ENCODE measurements at places on chromosomes 1 and 21.

DNA sequence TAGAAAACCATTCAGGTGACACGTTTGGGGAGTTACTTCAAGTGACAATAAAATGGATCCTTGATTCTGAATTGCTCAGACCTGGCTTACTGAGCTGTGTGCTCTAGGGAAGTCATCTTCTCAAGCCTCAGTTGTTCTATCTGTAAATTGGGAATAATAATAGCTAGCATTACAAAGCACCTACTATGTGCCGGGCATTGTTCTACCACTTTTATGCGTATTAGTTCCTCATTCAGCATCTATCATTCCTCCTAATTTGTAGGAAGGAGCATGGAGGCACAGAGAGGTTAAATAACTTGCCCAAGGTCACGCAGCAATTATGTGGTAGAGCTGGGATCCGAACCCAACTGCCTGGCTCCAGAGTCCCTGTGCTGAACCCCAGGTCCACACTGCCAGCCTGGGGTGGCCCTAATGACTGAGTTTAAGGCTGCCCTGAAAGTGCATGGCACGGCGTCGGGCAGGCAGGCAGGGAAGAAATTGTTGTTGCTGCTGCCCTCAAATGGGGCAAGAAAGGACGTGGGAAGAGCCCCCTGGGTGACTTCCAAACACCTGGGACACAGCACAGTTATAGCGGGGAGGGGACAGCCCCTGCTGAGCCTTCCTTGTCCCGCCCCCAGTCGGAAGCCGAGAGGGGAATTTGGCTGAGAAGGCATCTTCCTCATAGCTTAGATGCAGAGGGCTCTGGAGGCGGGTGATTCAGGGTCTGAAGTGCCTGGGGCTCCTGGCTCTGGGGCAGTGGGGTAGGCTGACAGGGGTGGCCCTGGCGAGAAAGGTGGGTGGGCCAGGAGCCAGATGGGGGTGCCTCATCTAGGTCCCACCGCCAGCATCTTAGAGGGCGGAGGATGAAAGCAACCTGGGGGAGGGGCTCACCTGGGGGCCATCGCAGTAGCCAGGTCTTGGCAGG lies 86.5 kb upstream of the IFFO2 start:
- DNase-seq, result peak; percentile 36

GRCh38 chr1:186535388-186536133 lies 74.6 kb upstream of the PDC start:
- peak; percentile 89 for DNase-seq

DNA sequence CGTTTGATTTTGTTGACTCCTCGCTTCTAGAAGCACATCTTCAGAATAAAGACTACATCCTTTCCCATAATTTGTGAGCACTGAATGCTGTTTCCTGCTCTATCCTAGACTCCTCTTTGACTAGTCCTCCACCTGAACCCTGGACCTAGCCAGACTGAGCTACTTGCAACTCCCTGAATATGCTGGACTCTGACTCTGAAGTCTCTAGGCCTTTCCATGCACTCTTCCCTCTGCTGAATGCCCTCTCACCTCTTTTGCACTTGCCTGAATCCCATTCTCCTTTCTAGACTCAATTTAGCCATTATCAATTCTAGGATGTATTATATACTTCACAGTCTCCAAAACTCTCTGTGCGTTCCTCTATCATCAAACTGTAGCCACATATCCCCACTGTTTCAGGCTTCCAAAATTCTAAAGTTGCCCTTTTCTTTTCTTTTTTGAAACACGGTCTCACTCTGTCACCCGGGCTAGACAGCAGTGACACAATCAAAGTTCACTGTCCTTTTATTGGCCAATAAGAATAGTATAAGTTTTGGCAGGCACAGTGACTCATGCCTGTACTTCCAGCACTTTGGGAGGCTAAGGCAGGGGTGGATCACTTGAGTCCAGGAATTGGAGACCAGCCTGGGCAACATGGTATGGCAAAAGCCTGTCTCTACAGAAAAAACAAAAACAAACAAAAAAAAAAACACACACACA lies 127.0 kb downstream of the LTN1 start:
- DNase-seq, result peak; percentile 14

- DNase-seq, result peak; percentile 81
These were observed 106.4 kb downstream of the TBX19 start for GRCh38 chr1:168386949-168387586.

- DNase-seq, result no peak
These were observed 2.0 kb upstream of the TRAPPC3 start for GRCh38 chr1:36151134-36151844.

DNA sequence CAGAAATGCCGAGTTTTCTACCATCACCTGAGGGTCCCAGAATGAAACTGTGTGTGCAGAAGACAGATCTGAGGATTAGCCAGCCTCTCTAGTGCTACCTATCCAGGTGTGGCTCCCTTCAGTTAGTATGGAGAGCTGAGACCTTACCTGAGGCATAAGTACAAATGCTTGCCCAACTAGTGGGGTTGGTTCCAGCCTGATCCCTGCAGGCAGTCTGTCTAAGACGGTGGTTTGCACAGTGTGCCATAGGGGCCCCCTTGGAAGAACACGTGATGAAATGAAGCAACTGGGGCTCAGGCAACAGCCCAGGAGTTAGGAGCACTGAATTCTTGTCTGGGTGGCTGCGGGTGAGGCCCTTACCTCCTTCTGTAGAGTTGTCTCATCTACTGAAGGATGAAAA lies 15.6 kb downstream of the S100A7A start:
- DNase-seq, result peak; percentile 60

GRCh38 chr1:6519491-6519934 lies 28.0 kb upstream of the PLEKHG5 start:
- DNase-seq, result no peak

GRCh38 chr1:7010534-7011200 lies 225.4 kb downstream of the CAMTA1 start:
- no peak for DNase-seq

DNA sequence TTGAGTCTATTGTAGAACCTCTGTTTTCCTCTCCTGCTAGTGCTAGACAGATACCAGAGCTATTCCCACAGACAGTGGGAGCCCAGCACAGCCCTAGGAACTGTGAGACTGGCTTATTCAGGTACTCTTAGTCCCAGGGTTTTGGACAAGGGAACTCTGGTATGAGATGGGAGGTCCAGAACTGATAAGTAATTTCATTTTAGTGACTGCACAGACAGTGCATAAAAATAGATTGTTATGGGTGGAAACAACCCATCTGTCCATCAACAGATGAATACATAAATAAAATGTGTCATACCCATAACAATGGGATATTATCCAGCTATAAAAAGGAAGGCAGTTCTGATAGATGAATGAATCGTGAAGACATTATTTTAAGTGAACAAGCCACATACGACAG lies 9.0 kb downstream of the EPS8L3 start:
- DNase-seq, result no peak

- peak; percentile 39 for DNase-seq
These were observed 1242.0 kb downstream of the AMY1C start for GRCh38 chr1:104991702-104992101.

DNA sequence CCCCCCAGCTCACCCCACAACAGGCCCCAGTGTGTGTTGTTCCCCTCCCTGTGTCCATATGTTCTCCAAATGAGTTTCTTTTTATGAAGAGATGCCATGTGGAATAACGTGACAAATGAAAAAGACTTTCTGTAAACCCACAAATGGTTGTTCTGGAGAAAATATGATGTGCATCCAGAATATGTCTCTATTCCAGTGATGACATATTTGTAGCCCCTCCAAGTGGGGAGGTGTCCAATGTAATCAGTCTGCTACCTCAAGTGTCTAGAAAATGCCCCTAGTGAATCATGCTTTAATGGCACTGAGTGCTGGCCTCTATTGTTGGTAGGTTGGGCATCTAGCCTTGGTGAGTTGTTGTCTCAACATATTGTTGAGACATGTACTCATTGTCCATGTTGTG lies 179.6 kb downstream of the KCNK2 start:
- DNase-seq, result no peak
